ENCODE measurements at places on chromosomes 5 and 9.

GRCh38 chr5:16856531-16856930, 79.6 kb downstream of the MYO10 start:
- peak; percentile 83 for DNase-seq

GRCh38 chr9:36858805-36859375, 175.2 kb downstream of the PAX5 start:
- no peak for DNase-seq

DNA sequence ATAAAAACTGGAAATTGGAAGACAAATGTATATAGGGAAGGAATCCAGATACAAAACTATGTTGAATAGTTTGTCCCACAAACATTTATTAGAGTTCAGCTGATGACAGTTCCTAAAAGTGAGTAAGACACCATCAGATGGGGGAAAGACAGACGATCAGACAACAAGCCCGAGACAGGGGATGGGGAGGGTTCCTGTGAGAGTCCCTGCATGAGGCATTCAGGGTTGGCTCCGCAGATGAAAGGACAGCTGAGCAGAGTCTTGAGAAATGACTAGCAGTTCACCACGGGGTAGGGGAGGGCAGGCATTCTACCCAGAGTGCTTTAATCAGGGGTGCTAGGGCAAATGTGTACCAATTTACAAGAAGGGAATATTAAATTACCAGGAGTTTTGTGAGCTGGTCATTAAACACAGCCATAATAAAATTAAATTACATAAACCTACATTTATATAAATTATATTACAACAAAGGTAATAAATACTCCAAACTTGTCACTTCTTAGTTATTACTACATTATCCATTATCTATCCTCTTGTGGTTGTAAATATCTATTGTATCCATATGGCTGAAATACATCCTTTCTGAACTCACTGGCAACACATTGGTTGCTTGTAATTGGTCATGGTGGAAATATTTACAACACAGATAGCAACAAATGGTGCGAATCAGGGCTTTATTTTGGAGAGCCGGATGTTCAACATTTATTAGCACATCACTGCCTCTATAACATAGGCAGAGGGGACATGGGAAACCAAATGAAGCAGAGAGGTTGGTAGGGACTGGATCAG, 27.8 kb downstream of the TNFSF15 start:
- no peak for DNase-seq

DNA sequence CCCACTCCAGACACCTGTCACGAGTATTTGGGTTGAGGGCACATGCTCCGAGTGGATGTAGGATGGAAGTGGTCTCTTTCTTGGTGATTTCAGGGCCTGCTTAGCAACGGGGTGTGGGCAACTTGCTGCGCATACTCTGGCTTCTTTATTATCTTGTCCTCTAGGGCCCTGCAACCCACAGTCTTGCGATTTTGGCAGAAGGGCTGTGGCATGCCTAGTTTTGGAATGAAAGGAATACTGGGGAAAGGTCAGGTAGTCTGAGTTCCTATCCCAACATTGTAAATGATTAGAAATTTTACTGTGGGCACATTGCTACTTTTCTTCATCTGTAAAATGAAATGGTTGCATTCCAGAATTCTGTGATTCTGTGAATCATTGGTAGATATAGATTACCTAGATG, 74.3 kb downstream of the ACTBL2 start:
- no peak for DNase-seq

GRCh38 chr5:15864536-15865215, 314.9 kb downstream of the MARCHF11 start:
- no peak for DNase-seq

- DNase-seq = no peak
Observed at GRCh38 chr9:93219692-93220091, 35.8 kb downstream of the WNK2 start.

GRCh38 chr5:146521403-146522106, 5.6 kb upstream of the GPR151 start:
- DNase-seq = no peak

- DNase-seq = peak; percentile 82
Observed at GRCh38 chr5:38724301-38725030, 121.3 kb upstream of the OSMR start.

DNA sequence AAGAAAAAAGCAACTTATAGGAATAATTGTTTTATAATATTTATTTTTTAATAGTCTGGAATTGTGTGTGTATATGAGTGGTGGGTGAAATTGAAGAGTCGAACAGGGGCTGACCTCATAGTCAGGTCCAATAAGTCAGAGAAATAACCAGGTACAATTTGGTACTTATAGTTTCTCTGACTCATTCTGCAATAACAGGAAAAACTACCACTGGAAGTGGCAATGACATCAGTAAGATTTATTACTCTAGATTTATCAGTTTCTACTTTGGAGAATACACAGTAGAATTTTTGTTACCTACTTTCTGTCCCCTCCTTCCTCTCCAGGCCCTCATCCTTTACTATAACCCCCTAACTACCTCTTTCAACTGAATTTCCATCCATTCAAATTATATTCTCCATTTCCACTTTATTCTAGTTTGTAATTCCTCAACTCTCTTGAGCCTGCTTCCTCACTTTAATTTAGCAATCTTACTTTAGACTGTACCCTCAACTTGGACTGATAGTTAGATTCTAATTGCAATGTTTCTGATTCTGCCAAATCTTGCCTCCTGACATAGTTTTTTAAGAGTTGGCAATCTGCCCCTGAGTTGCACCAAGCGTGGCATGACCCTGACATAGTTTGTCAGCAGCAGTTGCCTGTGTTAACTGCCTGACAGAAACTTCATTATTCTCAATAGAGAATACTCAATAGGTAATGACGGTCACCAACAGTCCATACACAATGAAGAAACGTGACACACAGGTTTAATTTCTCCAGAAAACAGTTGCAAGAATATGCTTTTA, 475.3 kb upstream of the RIOK2 start:
- DNase-seq = no peak

GRCh38 chr5:65478336-65478735, 3.4 kb downstream of the ADAMTS6 start:
- DNase-seq = no peak

Data from HCEC 1CT (cell line).